ENCODE measurements at places on chromosomes 16 and 17.

GRCh38 chr17:61400066-61400716 lies 548 bp downstream of the TBX2 start:
- no peak for DNase-seq

- no peak for DNase-seq
These were observed 2.5 kb downstream of the CAPNS2 start for GRCh38 chr16:55569025-55569424.

DNA sequence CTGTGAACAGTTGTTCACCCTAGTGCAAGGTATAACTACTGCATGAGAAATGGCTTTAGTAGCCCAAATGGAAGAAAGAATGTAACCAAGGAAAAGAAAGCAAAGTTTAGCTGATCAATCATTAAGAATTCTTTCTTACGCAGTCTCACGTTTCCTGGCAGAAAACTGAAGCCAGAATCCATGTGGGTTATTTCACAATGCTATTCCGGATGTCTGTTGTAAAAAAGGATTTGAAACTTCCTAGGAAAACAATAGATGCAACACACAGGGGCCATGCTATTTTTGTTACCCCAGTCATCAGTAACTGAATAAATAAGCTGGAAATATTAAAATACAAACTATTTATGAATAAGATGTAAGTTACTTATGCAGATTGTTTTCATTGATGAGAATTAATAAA lies 802.5 kb downstream of the CDH8 start:
- DNase-seq: no peak

- no peak for DNase-seq
These were observed 11.1 kb downstream of the PIMREG start for GRCh38 chr17:6455321-6455705.

GRCh38 chr17:32484628-32485027 lies 2.2 kb upstream of the CDK5R1 start:
- DNase-seq: no peak

DNA sequence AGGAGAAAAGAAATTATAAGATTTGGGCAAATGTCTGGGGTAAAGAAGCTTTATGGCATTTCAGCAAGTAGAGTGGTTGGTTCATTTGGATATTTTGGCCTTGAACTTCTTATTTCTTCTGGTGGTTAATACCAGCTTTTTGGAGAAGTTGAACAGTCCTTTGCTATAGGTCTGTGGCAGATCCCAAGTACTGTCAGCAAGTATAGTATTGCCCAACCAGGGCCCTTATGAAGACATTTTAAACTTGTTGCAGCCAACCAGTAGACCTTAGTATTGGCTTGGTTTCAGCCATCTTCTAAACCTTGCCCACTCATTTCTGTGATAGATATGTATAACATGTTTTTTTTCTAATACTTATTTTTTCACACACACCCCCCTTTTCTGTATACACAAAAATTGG lies 2.2 kb downstream of the SP2 start:
- DNase-seq: no peak

GRCh38 chr16:66932076-66932475 lies 2.1 kb downstream of the CIAO2B start:
- no peak for DNase-seq

- no peak for DNase-seq
These were observed 4.8 kb upstream of the SOCS3 start for GRCh38 chr17:78364436-78365281.

DNA sequence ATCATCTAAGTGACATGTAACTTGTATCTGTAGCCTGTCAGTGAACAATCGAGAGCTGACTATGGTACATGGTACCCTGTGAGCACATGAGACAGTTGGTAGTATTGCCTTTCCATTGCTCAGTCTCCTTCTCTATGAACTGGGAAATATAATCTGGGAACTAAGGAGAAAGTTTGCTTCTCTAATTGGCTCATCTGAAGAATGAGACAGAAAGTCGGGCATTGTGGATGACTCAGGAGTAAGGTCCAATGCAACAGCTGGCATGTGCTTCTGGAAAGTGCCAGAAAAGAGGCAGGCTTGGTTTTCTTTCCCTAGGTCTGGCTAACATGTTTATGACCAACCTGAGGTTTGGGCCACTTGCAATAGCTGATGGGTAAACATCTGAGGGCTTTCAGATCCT lies 51.9 kb downstream of the ZZEF1 start:
- no peak for DNase-seq

GRCh38 chr17:81916234-81917001 lies 1.6 kb downstream of the SIRT7 start:
- no peak for DNase-seq

GRCh38 chr17:2343421-2343820 lies 6.1 kb downstream of the SGSM2 start:
- no peak for DNase-seq

DNA sequence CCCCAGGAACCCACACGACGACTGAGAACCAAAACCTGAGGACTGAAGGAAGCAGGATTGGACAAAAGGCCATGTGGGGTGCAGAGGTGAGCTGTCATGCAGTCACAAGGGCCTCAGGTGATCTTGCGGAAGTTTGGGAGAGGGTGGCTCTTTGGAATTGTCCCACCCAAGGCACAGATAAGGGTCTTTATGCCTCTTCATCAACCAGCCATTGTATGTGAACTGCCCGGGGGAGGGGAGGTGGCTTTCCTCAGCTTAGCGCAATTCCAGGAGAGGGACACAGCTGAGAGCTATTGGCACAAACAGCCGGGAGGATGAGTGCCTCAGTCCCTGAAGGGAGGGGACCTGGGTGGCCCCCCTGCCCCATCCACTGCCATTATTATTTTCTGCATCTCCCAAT lies 55.1 kb upstream of the PHOSPHO1 start:
- no peak for DNase-seq

DNA sequence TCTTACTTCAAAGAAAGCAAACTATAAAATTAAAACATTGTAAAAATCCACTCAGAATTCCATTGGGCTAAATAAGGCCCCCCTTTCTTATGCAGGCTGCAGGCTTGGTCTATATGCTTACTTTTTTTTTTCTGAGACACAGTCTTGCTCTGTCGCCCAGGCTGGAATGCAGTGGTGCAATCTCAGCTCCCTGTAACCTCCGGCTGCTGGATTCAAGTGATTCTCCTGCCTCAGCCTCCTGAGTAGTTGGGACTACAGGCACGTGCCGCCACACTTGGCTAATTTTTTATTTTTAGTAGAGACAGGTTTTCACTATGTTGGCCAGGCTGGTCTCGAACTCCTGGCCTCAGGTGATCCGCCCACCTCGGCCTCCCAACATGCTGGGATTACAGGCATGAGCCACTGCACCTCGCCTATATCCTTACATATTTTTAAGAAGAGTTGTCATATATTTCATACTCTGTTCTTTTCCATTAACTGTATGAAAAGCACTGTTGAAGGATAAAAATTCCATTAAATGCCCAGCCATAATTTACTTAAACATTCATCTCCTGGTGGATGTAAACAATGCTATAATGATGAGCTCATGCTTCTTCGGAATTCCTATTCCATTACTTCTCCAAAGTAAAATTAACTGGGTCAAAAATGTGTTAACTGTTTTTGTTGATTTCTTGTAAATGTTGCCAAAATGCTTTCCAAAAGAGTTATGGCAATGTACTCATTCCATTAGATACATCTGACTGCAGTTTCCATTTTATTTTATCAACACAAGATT lies 17.8 kb downstream of the SNN start:
- no peak for DNase-seq

- DNase-seq: no peak
These were observed 153.9 kb upstream of the TBX2 start for GRCh38 chr17:61245706-61246135.

- no peak for DNase-seq
These were observed 69.4 kb upstream of the LHX1 start for GRCh38 chr17:36867716-36868341.

DNA sequence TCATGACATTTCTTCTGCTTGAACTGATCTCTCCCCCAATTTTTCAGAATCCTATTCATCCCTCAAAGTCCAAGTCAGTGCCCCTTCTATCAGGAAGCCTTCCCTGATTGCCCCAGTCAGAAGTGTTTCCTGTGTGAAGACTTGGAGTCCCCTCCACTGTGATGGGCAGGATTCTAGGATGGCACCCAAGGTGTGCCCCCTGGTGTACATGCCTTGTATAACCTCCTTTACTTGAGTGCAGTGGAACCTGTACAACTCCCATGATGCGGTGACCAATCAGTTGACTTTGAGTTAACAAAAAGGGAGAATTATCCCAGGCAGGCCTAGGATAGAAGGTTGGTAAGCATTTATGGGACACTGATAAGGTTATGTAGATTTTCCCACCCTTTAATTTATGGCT lies 23.4 kb downstream of the MYH13 start:
- no peak for DNase-seq

DNA sequence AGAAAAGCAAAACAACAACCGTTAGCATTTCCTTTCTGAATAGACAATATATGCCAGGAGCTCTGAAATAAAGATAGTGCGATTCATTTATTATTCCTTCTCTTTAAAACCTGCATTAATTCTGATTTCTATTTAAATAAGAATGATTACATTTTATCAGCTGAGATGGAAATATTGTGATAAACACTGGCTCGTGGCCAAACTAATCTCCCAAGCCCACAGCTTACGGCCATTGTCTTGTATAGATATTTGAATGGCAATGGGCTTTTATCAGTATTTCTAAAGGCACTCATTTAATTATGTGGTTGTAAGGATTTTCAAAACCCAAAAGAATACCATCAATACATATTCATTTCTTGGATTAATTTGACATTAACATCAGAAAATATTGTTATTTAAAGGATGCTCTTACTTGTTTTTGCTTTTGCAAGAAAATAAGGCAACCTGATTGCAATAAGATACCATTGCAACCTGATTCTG lies 123.7 kb upstream of the IRX5 start:
- DNase-seq: no peak

GRCh38 chr17:83009414-83010205 lies 69.8 kb upstream of the METRNL start:
- no peak for DNase-seq

GRCh38 chr17:48791128-48792032 lies 25.6 kb downstream of the TTLL6 start:
- DNase-seq: peak; percentile 2

DNA sequence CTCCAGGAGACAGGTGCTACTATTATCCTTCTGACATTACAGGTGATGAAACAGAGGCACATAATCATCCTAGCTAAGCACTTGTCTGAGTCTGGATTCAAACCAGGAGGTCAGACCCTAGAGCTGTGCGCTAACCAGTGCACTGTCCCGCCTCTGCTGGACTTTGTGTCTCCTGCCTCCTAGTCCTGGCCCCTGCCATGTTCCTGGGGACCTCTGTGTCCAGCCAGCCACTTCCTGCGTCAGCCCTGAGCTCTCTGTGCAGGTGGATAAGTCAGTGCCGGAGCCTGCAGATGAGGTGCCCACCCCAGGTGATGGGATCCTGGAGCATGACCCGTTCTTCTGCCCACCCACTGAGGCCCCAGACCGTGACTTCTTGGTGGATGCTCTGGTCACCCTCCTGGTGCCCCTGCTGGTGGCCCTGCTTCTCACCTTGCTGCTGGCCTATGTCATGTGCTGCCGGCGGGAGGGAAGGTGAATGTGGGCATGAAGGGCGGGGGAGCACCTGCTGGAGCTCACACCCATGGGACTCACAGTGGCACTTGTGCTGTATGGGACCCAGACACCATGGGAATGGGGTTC lies 4.2 kb downstream of the SGCA start:
- DNase-seq: no peak

DNA sequence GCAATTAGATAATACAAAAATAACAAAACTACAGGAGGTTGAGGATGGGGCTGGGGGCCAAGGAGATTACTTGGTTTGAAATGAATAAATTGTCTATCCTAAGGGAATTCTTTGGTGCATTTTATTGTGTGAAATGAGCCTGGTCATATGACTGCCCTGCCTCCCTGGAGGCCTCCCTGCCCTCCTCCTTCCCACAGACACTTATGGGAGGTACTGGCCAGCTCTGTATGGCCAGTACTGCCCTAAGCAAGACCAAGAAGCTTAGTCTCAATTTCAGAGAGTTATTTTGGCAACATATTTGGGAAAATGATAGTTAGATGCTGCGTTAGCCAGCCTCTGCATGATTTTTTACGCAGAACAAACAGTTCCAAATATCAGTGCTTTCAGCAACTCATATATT lies 511.9 kb downstream of the WWOX start:
- DNase-seq: no peak

DNA sequence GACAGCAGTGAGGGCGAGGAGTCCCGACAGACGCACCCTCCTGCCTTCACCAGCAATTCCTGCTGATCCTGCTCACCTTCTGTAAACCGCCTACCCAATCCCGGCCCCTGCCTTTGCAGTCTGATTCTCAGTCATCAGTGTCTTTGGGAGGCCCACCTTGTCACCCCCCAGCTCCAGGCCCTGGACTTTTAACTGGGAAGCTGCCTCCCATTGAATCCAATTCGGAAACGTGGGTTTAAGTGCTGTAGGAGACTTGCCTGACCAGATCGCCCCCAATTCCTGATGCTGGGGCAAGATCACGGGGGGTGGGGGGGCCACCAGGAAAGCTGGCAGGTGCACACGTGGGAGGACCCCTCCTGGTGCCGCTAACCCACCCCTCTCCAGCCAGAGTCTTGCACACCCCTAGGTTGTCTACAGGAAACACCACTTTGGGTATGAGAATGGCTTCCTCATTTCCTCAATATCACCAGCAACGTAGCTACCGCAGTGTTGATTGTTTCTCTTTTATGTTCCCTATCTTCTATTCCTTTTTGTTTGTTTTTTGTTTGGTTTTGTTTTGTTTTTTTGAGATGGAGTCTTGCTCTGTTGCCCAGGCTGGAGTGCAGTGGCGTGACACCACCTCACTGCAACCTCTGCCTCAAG lies 46.6 kb upstream of the CMIP start:
- DNase-seq: no peak

- DNase-seq: no peak
These were observed 30.1 kb downstream of the DNAH9 start for GRCh38 chr17:11628374-11628773.

DNA sequence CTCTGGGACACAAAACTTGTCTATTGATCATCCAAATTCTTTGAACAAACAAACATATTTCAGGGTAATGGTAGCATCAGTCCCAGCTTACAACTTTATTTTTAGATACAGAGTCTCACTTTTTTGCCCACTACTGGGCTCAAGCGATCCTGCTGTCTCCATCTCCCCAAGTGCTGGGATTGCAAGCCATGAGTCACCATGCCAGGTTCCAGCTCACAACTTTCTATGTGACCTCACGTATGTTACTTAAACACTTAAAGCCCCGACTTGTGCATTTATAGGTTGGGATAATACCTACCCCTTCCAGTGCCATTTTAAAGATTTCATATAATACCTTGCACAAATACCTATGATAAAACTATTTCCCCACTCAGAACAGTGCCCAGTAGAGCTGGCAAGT lies 42.0 kb upstream of the KSR1 start:
- DNase-seq: no peak

GRCh38 chr17:49843774-49844350 lies 4.0 kb downstream of the TAC4 start:
- no peak for DNase-seq

- no peak for DNase-seq
These were observed 72.0 kb downstream of the KLHDC4 start for GRCh38 chr16:87693827-87694226.

Data from effector CD8-positive, alpha-beta T cell (primary cell).